Left kidney (tissue), 8 donors: ENCODE measurements at places on chromosomes 1 and 21. TPM values are rescaled to one million over a fixed set of nuclear protein-coding genes. Genes with fewer than 3 reads are reported as not detected.

DNA sequence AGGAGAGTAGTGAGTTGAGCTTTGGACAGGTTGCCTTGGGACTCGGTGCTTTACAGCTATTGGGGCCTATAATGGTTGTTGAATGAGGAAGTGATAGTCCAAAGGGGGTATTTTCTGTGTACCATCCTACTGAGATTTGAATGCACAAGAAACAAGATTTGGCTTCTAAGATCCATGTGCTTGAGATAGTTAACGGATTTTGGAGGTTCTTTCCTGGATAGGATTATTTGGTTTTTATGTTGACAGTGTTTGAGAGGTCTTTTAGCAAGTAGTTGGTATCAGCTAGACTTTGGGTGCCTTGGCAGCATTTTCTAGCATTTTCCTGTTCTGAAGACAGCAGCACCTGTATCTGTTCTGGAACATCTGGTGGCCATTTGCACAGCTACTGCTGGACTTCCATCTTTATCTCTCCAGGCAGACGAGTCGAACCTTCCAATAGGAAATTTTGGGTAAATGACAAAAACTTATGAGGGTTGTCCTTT, 3.6 kb upstream of the SCAF4 start:
- no peak for DNase-seq

GRCh38 chr1:91944087-91944486, 5.1 kb upstream of the BRDT start:
- no peak for DNase-seq

- DNase-seq: no peak
These were observed 72.5 kb downstream of the NDUFS5 start for GRCh38 chr1:39098546-39099250.

- DNase-seq: no peak
These were observed 2.1 kb downstream of the SASS6 start for GRCh38 chr1:100130552-100131077.

GRCh38 chr1:164689672-164690511, 130.9 kb downstream of the PBX1 start:
- no peak for DNase-seq

DNA sequence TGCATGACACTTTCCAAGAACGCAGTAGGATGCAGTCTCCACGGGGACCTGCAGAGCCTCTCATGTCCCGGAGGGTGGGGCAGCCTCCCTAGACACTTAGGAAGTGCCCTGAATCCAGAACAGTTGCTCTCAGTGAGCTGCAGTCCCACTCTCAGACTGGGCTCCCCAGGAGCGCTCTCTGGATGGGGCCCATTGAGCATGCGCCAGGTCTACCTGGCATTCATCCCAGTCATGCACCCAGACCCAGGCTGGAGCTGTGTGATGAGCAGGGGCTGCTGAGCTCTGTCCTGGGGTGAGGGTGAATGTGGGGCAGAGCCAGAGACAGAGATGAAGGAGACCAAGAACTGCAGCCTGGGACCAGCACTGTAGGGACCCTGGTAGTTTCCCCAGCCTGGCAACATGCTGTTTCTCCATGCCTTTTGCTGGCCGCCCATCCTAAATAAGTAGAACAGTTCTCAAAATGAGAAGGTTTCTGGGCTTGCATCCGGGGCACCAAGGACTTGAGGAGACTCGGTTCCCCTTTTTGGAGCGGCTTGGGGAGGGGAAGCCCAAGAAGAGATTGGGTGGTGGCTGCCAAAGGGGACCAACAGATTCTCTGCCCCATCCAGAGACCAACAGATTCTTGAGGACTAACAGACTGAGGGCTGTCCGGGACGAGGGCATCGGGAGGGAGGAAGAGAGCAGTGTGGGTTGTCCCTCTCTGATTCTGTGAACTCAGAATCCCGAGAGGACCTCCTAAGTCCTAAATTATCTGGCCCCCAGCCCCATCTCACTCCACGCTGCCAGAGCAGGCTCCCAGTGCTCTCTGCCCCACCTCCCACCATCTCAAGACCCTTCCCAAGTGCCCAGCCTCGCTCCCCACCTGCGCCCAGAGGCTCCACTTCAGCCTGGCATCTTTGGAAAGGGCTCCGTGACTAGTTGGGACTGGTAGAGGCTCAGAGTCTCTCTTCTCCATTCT, 1.0 kb upstream of the PGLYRP4 start:
- no peak for DNase-seq

- DNase-seq: no peak
These were observed 23.4 kb upstream of the IRF2BP2 start for GRCh38 chr1:234633246-234634003.

GRCh38 chr1:228120857-228121489, 11.9 kb upstream of the MRPL55 start:
- DNase-seq: no peak

DNA sequence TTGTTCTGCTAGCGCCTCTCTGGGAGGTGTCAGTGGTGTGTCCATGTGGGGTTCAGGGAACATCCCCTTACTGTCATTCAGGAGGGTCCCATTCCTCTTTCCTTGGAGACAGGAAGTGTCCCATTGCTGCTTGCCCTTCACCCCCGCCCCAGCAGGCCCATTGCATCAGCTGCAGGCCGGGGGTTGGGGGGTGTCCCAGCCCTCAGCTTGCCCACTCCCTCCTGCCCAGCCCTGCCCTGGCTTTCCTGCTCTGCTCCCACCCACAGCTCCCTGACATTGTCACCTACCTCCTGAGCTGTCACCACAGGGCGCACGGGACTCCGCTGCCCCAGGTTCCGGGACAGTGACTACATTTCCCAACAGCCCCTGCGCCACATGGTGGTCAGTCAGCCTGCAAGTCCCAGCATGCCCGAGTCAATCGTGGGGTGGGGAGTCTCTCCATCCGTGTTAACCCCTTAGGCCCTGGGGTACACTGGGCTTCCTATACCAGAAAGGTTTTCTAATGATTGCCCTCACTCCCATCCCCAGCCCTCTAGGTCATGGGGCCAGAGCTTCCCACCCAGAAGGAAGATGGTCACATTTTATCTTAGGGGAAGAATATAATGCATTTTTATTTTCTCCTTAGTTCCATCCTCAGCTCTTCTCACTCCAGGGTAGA, at the start of gene INPP5B:
INPP5B (minus strand) TSS at position 351 of the 658 bp plus-strand sequence. CDS start 745 bp downstream, outside the sequence.
- DNase-seq: peak; percentile 72

The TMEM35B gene
- polyA plus RNA-seq: 25.9 TPM

The GAS5 gene
- polyA plus RNA-seq: 612 TPM

The KRTAP21-1 gene
- not detected for polyA plus RNA-seq

The CD5L gene
- polyA plus RNA-seq: not detected

The CACNA1S gene
- 0.53 TPM for polyA plus RNA-seq
